ENCODE measurements at places on chromosomes 5 and 9.

- no peak for DNase-seq
These were observed 172.6 kb upstream of the S1PR3 start for GRCh38 chr9:88818495-88819201.

DNA sequence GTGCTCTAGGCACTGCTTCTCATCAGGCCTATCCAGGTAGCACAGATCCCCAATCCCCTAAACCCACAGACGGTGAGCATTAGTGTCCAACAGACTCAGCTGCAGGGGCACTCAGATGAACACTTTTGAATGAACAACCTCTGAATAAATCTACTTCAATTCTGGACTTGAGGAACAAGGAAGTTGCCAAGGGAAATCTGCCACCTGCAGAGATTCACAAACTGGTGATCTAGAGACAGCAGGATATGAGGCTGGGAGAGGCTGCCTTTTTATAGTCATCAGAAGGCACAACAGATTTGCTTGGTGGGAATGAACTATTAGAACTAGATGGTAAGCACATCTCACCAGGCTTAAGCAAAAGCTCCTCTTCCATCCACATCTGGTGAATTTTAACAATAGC is 7.0 kb upstream of the HK3 start:
- no peak for DNase-seq

GRCh38 chr5:147803926-147804325 is 21.4 kb upstream of the JAKMIP2 start:
- DNase-seq: no peak

- DNase-seq: no peak
These were observed 93.2 kb downstream of the WDR41 start for GRCh38 chr5:77398896-77399295.

GRCh38 chr5:157542282-157543000 is 33.1 kb downstream of the ADAM19 start:
- DNase-seq: no peak

GRCh38 chr5:621341-621761 is 9.2 kb downstream of the CEP72 start:
- no peak for DNase-seq

- DNase-seq: no peak
These were observed 37.8 kb upstream of the ADRB2 start for GRCh38 chr5:148788636-148789035.

- DNase-seq: no peak
These were observed 181.4 kb downstream of the GAS1 start for GRCh38 chr9:86765746-86766430.

GRCh38 chr5:40627706-40628105 is 52.0 kb upstream of the PTGER4 start:
- no peak for DNase-seq

DNA sequence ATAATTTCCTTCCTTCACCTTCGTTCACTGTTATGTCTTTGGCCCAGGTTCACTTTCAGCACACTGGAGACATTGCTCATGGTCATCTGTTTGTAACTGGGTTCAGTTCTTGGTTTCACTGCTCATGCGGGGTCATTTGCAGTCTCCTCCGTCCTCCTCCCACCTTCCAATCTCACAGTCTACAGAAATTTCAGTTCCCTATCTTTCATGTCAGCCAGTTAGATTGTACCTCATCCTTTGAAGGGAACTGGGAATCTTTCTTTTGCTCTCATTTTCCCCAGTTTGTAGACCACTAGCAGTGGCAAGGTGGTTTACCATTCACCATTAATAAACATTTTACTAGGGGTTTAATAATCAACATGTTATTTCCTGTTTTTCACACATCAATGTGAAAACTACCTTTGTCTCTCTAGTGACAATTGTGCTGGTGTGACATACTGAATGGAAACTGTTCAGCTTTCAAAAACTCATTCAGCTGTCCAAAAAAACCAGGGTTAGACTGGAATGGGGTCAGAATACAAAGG is 100.9 kb upstream of the IL6ST start:
- no peak for DNase-seq

DNA sequence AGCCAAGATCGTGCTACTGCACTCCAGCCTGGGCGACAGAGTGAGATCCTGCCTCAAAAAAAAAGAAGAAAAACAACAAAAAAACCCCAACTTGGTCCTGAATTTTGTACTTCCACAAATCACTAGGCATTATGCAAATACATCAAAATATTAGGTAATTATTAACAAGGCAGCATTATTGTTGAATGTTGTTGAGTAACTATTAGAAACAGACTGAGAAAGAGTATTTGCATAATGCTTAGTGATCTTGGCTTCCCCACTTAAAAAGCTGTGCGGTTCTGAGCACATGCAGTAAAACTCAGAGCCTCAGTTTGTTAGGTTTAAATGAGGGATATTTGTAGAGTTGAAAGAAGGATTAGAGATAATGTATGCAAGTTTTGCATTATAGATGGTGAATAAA is 64.2 kb downstream of the SCAMP1 start:
- no peak for DNase-seq

DNA sequence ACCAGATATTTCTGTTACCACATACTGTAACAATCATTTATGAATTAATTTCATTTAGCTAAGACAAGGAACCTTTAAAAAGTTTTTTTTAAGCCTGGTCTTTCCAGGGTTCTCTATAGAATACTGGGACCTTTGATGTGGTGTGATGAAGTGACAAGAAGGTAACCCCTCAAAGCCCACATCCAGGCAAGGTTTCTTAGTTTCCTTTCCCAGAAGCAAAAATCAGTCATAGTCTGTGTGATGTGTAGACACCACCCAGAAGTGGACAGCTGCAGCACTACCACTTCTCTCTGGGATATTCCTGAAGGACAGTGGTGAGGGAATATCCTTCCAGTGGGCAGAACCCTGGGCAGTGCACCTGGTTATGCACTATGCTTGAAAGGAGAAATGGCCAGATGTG is 115.6 kb downstream of the TTC39B start:
- DNase-seq: no peak

DNA sequence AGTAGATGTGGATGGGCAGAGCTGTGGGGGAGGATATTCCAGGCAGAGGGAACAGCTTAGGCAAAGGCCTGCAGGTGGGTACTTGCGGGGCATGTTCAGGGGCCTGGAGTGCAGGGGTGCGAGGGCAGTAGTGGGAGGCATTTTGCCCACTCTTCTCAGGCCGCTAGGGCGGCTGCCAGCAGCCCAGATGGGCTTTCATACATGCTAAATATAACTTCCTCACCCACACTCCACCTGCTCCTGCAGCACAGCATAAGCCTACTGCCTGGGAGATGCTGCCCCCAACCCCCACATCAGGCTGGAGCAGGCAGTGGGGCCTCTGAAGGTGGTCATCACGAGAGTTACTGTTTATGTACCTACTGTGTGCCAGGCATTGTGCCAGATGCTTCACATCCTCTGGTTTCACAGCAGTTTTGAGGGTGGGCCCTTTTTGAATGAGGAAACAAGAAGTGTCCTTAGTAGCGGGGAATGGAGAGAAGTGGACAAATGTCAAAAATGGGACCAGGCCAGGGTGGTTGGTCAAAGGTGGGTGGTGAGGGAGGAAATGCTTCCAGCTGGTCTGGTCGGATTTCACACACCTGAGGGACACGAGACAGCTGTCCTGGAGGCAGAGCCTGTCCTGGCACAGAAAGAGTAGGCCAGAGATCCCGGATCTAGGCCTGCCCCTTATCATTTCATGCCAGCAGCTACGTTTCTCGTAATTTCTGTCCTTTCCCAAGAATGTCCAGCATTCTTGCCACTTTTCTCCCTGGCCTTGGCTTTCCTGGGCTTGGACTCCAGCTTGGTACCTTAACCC is 12.1 kb downstream of the RGS14 start:
- no peak for DNase-seq

DNA sequence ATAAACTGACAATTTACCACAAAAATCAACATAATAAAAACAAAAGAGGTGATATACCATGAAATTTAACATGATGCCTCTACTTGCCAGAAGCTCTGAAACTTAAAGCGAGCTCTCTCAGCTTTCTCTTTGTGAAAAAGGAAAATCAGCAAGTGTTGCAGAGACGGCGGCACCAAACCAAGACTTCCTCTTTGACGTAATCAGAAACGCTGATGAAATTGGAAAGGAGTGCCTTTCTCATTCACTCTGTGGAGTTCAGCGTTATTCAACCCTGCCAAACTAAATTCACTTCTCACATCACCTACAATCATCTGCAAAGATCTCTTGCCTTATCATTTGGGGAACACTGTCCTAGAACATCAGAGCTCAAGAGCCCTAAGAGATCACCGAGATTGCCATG is 32.2 kb downstream of the ANXA6 start:
- no peak for DNase-seq

DNA sequence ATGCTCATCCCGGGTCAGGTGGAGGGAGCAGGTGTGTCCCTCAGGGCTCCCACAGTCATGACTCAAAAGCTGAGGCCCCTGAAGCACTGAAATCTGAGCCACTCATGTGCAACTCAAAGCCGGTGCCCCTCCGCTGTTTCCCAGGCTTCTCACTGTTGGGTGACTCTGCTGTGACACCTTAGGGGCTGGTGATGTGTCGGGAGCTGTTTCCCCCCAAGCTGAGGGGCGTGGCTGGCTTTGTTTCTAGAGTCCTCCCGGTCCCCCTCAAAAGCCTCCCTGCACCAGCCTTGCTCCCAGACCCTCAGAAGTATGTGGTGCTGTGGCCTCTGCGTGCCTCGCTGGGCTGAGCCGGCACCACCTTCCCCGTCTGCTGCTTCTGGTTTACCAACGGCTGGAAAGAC is 39.7 kb downstream of the PLPP7 start:
- no peak for DNase-seq

Measured in NCI-H524 (cell line).